CD4-positive, alpha-beta T cell treated with Interleukin-15 for 4 hours (primary cell): ENCODE measurements at places on chromosomes 12 and 14.
A peak's percentile ranks its signal among the peaks of the same experiment; 100 is the strongest.

GRCh38 chr14:30125322-30125979, 197.8 kb upstream of the PRKD1 start:
- DNase-seq: no peak

GRCh38 chr12:117189725-117190209, 503 bp downstream of the FBXO21 start:
- DNase-seq: peak; percentile 9

DNA sequence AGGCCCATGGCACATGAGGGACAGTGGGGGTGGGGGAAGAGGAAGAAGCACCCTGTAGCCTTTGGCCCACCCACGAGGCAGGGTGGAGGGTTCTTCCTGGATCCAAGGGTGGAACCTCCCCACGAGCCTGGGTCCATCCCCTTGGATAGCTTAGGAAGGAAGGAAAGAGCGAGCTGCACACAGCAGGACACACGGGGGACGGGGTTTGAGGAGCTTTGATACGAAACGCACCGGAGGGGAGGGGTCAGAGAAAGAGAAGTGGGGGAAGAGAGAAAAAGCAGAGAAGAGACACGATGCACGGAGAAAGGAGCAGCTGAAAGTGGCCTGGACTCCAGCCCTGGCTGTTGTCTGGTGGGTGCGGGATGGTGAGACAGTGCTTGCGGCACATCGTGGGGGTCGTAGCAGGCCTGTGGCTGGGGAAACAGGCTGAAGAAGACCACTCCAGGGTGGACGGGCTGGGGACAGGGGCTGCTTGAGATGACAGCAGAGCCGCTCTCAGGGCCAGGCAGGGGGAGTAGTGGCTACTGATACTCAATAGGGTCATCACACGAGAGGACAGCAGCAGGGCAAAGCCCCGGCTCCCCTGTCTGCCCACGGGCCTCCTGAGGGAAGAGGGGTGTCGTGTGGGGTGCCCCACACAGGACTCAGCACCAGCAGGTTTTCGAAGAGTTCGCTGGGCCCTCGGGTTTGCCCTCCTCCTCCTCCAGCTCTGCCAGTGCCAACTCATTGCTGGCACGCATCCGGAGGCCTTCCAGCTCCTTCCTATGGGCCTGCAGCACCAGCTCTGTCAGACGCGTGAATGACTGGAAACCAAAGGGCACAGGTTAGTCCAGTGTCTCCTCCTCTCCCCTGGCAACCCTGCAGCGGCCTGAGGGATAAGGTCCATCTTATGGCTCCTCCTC, 5.4 kb upstream of the GPX2 start:
- no peak for DNase-seq

GRCh38 chr12:115035535-115036107, 351.6 kb upstream of the TBX3 start:
- DNase-seq: no peak

DNA sequence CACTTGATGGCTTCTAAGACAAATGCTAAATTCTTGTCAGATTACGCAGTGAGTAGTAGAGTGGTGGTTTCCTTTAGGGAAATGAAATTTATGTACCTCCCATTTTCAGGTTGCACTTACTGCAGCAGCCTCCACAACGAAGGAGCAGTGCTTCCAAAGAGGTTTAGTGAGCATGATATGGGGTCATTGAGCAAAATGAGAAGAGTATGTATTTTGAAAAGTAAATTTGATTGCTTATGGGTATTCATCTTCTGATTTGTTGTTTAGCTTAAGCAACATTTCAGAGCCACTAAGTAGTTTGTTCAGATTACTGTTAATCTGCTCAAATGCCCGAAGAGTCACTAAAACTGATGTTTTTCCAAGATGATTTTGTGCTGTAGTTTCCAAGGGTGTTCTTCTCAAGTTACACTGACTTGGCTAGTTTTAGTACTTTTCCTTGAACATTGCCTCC, 493.6 kb downstream of the PCNX1 start:
- DNase-seq: no peak

- DNase-seq: no peak
Measured at GRCh38 chr14:35459776-35460175, 55.2 kb upstream of the NFKBIA start.

- DNase-seq: no peak
Measured at GRCh38 chr12:53758081-53758729, 6.4 kb upstream of the CISTR start.

GRCh38 chr12:11902525-11902875, 168.2 kb upstream of the BCL2L14 start:
- no peak for DNase-seq

GRCh38 chr14:72736308-72736707, 157.6 kb downstream of the DPF3 start:
- no peak for DNase-seq

- DNase-seq: no peak
Measured at GRCh38 chr14:34718750-34719304, 4.4 kb upstream of the CFL2 start.

DNA sequence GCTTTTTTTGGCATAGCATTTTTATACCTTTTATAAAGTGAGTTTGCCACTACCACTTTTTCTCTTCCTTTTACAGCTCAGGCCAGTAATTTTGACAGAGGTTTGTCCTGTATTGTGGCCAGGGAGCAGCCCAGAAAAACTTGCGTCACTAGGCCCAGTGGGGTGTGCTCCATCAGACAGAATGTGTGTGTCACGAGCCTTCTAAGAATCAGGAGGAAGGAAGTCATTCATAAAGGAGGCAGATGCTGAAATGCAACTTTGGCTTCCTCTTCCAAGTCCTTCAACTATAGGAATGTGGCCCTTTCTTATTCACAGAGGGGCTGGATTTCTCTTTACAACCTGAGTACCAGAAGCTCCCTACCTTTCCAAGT, 10.1 kb upstream of the RAB35 start:
- no peak for DNase-seq

- no peak for DNase-seq
Measured at GRCh38 chr14:73753124-73753886, 39.1 kb upstream of the PNMA1 start.

DNA sequence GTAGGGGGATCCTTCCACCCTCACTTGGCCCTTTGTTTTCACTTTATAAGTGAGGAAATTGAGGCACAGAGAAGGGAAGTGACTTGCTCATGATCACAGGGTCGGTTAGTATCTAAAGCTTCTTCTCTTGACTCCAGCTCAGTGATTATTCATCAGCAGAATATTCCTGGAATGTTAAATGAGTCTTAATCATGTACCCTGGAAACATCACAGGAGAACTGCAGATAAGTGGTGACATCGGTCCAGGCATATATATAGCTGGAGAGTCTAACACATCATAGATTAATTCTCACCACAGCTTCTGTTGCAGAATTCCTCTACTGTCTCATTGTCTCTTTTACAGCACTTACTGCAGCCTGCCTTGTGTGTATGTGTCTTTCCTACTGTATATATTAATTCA, 69.9 kb downstream of the PAH start:
- no peak for DNase-seq

DNA sequence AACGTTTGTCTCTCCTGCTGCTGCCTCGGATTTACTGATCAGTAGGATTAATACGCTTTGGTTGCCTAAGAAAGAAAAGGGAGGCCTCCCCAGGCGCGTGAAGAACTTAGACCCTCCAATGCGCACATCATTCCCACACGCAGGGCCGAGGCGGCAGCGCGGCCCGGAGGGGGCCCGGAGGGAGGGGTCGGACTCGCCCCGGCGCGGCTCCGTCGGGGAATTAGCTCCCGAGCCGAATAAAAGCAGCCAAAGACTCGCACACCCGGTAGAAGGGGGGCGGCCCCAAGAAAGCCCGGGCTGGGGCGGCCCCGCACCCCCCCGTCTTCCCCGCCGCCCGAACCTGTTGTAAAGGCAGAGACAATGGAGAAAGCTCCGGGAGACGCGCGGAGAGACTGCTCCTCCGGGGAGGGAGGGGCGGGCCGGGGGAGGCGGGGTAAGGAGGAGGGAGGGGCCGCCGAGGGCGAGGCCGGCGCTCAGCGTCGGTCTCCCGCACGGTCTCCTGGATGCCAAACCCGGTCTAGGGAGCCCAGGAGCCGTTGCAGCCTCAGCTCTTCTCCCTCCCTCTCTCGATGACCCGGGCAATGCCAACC, at the start of gene NELL2:
Gene NELL2, minus strand, starts transcription at position 362 of the 590 bp plus-strand sequence. CDS start 446 bp downstream, outside the sequence.
- peak; percentile 60 for DNase-seq

- DNase-seq: no peak
Measured at GRCh38 chr14:102157346-102157745, 17.6 kb downstream of the WDR20 start.

GRCh38 chr12:4030929-4031702, 157.9 kb upstream of the PARP11 start:
- peak; percentile 67 for DNase-seq

DNA sequence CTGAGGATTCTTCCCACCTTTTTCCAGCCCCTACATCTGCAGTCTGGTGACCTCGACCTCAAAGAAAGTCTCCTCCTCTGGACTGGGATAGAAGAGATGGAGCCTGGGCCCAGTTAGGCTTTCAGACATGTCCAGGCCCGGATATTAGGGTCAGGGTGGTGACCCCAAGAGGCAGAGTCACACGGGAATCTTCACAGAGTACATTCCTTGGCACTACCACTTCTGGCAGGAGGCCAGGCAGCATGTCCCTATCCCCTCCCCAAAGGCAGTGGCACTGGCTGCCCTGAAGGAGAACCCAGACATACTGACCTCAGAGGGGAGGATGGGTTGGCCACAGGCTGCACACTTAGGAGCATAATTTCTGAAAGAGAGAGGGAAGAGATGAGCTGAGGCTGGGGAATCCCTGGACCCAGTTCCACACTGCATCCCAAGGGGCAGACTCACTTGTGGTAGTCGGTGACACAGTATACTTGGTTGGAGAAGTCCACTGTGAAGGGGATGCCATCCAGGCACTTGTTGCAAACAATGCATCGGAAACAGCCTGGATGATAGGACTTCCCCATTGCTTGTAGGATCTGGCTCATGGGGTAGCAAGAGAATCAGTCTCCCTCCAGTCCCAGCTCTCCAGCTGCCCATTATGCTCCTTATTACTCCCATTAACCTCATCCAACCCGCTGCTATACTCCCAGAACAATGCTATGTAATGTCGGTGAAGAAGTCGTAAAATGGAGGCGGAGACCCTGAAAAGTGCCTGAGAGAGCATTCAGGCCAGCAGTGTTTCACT, 7.6 kb downstream of the AJUBA start:
- DNase-seq: no peak

GRCh38 chr14:30949651-30950050, 75.3 kb downstream of the COCH start:
- DNase-seq: no peak

DNA sequence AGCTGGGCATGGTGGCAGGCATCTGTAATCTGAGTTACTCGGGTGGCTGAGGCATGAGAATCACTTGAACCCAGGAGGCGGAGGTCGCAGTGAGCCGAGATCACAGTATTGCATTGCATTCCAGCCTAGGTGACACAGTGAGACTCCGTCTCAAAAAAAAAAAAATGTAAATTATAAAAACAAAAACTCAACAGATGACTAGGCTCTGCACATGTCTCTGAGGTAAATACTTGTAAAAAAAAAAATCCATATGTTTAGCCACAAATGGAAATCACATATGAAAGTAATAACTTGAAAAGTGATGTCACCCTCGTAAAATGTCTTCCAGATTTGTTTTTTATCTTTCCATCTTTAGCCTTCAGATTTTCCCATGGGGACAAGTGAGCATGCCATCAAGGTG, 85.0 kb downstream of the KICS2 start:
- no peak for DNase-seq

DNA sequence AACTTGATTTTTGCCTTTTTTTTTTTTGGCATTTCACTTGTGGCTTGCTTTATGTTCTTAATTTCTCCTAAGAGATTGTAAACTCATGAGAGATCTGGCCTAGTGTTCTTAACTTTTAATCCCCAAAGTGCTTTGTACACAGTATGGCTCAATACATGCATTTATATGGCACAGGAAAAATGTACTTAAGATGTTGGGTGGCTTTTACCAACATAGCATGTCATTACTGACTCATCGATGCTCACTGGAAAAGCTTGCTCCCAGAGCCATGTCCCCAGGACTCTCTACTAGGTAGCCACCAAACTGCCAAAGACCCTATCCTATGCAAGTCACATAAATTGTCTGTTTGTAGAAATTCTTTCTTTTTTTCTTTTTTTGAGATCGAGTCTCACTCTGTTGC, 13.1 kb upstream of the SMCO3 start:
- no peak for DNase-seq

DNA sequence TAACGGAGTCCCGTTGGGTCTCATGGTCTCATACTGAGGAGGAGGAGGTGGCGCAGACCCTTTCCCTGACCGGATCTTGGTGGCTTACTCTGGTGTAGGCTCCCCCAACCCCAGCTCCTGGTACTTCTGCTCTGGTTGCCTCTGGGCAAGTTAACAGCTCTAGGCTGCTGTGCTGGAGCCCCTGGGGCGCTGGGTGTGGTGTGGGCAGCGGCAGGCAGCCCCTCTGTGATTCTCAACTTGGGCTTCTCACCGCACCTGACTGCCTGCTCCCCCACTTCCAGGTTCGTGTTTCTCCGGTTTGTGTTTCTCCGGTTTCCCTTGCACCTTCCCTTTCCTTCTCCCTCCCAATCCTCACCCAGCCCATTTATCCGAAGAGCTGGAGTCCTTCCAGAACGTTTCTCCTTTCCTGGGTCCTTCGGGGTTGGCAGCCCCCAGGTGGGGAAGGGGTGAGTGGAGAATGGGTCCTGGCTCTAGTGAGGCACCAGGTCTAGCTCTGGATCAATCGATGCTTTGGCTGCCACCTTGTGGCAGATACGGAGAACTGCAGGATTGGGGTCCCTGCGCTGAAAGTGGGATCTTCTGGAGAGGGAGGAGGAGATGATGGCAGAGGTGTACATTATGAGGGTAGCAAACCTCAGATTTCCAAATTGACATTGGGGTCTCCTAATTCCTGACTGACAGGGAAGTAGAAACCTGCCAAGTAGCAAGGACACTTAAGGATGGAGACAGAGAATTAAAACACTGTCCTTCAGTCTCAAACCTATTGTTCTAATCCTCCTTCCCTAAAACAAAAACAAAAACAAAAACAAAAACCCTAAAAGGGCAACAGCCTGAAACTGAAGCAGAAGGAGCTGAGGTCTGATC, 8.3 kb downstream of the CISTR start:
- DNase-seq: peak; percentile 71

- no peak for DNase-seq
Measured at GRCh38 chr12:12898911-12899511, 7.6 kb downstream of the GPRC5A start.

- no peak for DNase-seq
Measured at GRCh38 chr12:90576707-90577106, 378.3 kb downstream of the CCER1 start.

DNA sequence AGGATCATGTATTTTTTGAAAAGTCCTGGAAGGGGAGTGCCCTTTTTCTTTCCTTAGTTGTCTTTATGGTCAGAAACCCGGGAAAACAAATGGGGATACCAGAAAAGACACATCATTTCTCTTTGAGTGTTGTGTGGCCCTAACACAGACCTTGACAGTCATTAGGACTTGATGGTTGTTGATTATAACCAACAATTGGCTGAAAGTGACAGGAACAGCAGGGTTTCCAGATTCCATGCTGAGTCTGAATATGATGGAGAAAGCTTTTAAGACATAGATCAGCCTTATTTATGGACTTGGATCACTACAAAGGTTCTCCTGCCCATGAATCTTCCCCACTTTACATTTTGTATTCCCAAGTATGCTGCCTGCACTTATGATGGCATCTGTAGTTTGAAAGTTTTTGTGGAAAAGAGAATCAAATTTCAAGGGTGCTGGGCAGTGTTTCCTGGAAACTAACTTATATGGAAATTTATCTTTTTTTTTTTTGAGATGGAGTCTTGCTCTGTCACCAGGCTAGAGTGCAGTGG, 30.4 kb downstream of the POLR3B start:
- DNase-seq: no peak

- no peak for DNase-seq
Measured at GRCh38 chr12:26297396-26298070, 102.2 kb downstream of the SSPN start.

- no peak for DNase-seq
Measured at GRCh38 chr14:104724981-104725771, 1.1 kb downstream of the ADSS1 start.
